ENCODE measurements at places on chromosomes 11 and 22.

DNA sequence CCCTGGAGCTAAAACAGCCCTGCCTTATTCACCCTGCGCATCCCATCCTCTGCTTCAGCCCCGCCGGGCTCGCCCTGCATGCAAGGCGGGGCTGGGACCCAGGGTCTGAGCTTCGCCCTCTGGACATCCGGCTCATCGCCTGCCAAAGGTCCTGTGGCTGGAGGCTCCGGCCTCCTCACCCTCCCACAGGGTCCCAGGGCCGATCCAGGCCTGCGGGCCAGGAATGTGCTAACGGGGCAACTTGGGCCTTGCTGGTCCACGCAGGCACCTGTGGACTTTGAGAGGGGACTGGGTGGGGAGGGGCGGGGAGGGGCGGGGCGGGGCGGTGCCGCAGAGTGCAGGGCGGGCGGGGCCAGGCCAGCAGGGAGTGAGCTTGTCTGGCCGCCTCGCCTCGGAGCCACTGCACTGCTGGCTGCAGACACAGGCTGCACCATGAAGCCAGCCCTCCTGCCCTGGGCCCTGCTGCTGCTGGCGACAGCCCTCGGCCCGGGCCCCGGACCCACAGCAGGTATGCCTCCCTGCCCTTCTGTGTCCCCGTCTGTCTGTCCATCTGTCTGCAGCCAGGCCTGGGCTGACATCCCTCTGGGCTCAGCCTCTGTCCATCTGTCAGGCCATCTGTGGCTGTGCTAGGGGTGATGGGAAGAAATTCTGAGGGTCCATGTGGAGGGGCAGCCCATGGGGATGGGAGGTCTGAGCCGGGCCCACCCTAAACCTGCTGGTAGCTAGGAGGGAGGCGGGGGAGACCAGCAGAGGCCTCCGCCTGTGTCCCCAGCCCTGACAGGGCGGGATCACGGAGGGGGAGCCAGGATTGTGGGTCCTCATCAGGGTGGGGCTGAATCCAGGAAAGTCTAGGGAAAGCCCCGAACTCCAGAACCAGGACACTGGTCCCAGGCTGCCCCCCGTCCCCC is at the start of gene SUSD2:
Gene SUSD2 (plus strand): TSS at position 400 of the 908 bp plus-strand sequence. CDS start 33 bp downstream, at position 433.
- DNase-seq: no peak

GRCh38 chr22:26830837-26831236 is 173.4 kb downstream of the MIAT start:
- no peak for DNase-seq

DNA sequence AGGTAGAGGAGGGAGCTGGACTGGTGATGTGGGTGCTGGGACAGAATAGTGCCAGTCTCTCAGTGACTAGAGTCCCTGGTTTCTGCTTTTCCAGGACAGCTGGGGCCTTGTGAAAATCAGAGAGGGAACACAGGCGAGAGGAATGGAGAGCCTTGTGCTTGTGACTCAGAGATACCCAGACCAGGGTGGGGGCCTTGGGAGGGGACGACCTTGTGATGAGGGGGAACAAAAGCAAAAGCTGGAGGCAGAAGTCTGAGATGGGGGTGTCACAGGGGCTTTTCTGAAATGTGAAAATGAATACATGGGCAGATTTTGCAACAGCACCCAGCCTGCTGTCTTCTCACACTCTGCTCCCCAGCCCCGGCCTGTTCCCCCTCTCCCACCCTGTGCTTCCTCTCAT is 3.4 kb upstream of the NR1H3 start:
- DNase-seq: no peak

DNA sequence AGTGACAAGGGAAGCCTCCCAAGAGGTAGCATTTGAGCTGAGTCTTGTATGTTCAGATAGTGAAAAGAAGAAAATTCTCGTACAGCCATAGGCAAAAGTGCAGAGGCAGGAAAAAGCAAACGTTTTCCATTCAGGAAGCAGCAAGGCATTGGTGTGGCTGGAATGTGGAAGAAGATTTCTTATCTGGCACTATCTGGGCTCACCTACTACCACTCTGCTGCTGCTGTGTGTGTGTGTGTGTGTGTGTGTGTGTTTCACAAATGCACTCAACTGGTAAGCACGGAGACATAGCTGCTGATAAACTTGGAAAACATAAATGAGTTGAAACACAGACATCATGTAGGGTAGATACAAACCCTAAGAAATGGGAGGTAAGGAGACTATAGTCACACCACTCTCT is 92.8 kb upstream of the ARHGAP42 start:
- no peak for DNase-seq
